ENCODE measurements at places on chromosomes 5 and 9. TPM values are rescaled to one million over a fixed set of nuclear protein-coding genes. Genes with fewer than 3 reads are reported as not detected.

Gene PHF2
- total RNA-seq, result 14.9 TPM

Gene ADAMTSL1
- 63.9 TPM for total RNA-seq

Gene TAF11L10
- not detected for total RNA-seq

Gene CEL
- under 0.01 TPM for total RNA-seq

Gene ZNF300
- total RNA-seq, result 5.3 TPM

Gene CDC20B
- 0.19 TPM for total RNA-seq

Gene FSTL4
- total RNA-seq, result 0.10 TPM

Gene TMEM215
- under 0.01 TPM for total RNA-seq

Gene PTGER4
- 83.0 TPM for total RNA-seq

Gene ALDOB
- total RNA-seq, result not detected

Gene LEAP2
- total RNA-seq, result not detected

Gene CD72
- not detected for total RNA-seq

Gene SPAAR
- total RNA-seq, result 4.5 TPM

Gene IFNA13
- total RNA-seq, result not detected

Gene KIAA0825
- 2.6 TPM for total RNA-seq

Gene F2RL2
- total RNA-seq, result 0.76 TPM

Gene CLTA
- 275 TPM for total RNA-seq

Gene C9orf152
- not detected for total RNA-seq

Gene LRRC19
- total RNA-seq, result not detected

Gene CYSRT1
- total RNA-seq, result 0.65 TPM

Gene CA9
- not detected for total RNA-seq

Gene SLC46A2
- total RNA-seq, result not detected

Gene MLANA
- not detected for total RNA-seq

Measured in vein endothelial cell (primary cell).